ENCODE measurements at places on chromosomes 4 and X.

DNA sequence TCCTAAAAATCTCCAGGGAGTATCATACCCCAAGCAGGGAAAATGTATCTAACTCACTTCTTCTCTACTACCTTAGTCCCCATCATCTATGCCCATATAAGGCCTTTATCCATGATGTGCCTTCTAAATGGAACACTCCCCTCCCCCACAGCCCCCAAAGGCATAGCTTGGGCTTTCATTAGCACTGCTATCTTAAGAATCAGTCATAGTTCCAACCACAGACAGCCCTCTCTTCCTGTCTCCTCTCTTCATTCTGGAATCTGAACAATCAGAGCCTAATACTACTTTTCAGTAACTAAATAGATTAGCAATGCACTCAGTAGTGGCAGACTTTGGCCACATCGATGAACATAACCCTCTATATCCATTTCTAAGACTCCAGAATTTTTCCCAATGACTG lies 313.2 kb upstream of the DKK2 start:
- DNase-seq: no peak

DNA sequence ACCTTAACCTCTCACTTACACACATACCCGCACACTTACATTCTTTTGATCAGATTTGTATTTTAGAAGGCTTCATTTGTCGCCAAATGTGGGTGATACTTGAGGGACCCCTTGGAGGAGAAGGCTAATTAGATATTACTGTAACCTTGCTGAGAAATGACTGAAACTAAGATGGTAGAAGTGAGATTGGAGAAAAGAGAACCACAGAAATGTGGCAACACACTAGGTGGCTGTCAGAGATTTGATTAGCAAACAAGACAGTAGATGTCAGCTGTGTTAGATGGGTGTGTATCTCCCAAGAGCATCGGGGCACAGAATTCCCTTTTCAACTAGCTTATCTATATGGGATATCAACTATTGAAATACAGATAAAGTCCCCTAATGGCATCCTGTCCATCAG lies 149.3 kb upstream of the FABP2 start:
- no peak for DNase-seq

DNA sequence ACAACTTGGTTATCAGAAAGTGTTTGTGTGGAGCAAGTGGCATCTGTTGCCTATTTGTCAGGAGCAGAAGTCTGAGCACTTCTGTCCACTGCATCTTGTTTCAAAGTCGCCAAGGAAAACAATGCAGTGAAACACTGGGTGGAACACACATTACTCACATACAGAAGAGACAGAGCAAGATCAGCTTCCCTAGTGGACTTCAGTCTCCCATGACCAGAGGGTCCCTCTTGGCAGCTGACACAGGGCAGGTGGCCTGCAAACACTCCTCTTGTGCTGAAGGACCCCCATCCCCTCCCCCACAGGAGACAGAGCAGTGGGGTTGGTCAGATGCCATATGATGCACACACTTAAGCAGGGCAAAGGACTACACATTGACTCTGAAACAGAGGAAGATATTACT lies 3.6 kb upstream of the BBS12 start:
- DNase-seq: no peak

GRCh38 chr4:14918336-14918735 lies 83.9 kb upstream of the CPEB2 start:
- DNase-seq: no peak

DNA sequence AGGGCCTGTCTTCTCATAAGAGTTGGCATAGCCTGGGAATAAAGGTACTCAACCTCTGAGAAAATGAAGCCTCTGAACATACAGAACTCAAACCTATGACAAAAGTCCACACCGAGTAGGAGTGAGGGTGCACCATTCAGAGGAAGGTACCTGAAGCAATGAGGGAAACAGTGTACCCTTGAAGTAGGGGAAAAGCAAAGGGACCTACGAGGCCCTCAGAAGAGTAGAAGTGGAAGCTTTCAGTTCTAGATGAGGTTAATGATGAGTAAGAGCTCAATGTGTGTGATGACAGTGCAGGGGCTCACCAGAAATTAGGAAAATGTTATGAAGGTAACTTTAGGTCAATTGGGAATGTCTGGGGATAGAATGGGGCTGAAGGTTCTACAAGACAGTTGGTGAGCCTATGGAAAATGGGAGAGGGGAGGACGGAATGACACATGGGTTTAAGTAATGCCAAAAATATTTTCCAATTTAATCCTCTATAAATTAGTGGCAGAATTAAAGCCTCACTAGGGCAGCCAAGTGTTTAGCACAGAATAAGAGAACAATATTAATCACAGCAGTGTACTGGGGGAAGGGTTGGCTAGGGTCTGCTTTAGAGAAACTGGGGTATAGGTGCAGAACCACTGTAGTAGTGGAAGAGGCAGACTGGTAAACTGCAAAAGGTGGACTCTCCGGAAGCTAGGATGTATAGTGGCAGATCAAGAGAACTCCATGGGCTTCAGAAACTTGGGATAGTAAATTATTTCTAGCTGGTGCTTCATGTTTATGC lies 39.8 kb downstream of the RAB33A start:
- no peak for DNase-seq

GRCh38 chr4:128416921-128417320 lies 129.3 kb upstream of the PGRMC2 start:
- no peak for DNase-seq

DNA sequence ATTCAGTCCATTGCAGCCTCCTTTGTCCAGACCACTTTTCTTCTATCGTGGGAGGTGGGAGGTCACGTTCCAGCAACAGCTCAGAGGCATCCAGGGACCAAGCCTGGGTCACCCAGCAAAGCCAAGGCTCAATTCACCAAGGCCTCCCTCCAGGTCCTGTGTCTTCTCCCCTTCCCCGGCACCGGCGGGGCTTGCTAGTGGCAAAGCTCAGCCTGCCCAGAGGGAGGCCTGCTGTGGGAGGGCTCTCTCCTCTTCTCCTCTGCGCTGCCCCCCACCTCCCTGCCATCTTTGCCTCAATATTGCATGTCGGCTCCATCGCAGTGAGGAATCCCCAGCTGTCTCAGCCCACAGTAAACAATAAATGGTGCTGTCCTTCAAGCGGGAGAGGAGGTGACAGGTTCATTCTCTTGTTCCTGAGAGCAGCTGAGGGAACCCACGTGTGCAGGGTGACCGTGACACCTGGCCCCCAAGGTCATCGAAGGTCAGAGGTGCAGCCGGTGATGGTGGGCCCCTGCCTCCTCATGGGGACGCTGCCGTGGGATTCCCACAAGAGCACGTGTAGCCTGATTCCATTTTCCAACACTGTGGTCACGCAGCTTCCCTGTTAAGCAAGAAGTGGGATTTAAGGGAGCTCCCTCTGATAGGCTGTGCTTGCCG lies 111.5 kb upstream of the PSAPL1 start:
- no peak for DNase-seq

DNA sequence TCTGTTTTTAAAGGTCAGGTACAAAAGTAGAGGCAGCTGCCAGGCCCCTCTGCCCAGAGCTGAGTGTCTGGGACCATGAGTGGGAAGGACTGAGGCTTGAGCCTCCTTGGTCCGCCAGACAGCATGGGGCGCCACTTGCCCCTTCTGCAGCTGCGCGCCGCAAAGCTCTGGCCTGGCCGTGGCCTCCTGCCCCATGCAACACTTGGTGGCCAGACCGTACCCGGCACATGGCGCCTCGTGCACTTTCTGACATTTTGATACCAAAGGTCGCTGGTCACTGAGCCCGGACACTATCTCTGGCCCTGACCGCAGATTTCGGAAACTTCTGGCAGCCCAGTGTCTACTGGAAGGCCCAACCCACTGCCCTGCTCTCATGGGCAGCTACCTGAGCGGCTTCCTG lies 18.6 kb downstream of the CLTRN start:
- no peak for DNase-seq

DNA sequence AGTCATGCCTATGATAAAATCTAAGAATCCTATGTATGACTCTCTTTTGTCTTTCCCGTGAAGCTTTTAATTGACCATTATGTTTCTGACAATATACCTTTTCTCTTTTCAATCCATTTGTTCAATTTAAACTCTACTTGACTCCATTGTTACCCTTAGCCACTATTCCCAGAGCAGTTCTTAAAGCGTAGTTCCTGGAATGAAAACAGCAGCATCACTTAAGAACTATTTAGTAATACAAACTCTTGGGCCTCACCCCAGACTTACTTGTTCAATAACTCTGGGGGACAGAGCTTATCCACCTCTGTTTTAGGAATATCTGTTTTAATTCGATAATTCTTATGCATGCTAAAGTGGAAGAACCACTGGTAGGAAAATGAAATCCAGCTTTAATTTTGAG lies 358.4 kb downstream of the PRR32 start:
- no peak for DNase-seq

- no peak for DNase-seq
Measured at GRCh38 chr4:158535130-158535614, 13.5 kb downstream of the RXFP1 start.

DNA sequence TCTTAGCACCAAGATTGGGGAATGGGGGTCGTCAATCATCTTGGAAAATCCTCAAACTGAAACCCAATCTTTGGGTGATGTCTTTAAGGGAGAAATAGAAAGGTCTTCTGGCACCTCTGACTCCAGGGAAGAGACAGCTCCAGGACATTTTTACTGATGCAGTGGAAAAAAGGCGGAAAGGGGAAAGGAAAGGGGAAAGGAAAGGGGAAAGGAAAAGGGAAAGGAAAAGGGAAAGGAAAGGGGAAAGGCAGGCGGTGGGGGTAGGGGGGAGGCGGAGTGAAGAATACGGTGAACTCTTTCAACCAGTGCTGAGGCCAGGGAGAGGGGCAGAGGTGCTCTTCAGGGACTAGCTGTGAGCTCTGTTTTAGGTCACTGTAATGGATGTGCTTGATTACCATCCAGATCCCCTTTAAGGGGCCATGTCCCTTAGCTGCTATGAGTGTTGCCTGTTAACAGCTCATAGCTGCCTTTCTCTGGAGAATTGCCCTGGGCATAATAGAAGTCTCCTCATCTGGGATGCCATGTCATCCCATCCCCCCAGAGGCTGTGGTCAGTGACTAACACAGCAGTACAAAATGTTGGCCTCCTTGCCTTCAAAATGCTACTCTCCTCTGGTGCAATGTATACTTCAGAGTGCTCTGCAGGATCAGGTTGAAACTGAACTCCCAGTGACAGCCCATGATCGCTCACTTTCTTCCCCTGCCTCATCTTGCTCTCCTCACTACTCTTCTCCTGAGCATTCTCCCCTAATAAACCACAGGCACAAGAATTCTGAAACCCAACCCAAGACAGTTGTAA lies 92.4 kb upstream of the AP1S2 start:
- DNase-seq: no peak

DNA sequence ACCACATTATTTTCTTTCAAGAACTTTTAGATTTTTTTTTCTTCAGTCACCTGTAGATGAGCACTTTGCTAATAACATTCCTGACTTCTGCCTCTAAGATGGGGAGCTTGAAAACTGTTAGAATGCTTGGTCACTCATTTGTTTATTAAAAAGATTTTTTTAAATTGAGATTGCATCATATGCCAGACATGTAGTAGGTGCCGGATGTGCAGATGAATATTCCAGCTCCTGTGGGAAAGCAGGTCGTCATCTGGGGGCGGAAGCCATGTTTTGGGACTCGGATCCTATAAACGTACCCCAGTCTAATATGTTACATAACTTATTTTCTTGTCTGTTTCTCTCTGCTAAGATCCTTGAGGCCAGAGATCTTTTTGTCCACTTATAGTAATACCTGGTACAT lies 236.8 kb downstream of the ARHGAP10 start:
- no peak for DNase-seq
